Karpas-422 (cell line): ENCODE measurements at places on chromosomes 16 and 17.
A peak's percentile ranks its signal among the peaks of the same experiment; 100 is the strongest.

DNA sequence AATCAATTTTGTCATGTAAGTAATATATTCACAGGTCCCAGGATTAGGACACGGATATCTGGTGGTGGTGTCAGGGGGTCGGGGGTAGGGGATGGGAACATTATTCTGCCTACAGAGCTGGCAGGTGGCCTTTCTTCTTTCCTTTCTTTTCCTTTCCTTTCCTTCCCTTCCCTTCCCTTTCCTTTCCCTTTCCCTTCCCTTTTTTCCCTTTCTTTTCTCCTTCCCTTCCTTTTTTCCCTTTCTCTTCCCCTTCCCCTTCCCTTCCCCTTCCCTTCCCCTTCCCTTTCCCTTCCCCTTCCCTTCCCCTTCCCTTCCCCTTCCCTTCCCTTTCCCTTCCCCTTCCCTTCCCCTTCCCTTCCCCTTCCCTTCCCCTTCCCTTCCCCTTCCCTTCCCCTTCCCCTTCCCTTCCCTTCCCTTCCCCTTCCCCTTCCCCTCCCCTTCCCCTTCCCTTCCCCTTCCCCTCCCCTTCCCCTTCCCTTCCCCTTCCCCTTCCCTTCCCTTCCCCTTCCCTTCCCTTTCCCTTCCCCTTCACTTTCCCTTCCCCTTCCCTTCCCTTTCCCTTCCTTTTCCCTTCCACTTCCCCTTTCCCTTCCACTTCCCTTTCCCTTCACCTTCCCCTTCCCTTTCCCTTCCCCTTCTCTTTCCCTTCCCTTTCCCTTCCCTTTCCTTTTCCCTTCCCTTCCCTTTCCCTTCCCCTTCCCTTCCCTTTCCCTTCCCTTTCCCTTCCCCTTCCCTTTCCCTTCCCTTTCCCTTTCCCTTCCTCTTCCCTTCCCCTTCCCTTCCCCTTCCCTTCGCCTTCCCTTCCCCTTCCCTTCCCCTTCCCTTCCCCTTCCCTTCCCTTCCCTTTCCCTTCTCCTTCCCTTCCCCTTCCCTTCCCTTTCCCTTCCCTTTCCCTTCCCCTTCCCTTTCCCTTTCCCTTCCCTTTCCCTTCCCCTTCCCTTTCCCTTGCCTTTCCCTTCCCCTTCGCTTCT is 145.9 kb downstream of the PRKCB start:
- no peak for DNase-seq

GRCh38 chr17:58527306-58527705 is 12.9 kb upstream of the MTMR4 start:
- DNase-seq = peak; percentile 60

GRCh38 chr17:80591788-80592187 is 47.1 kb downstream of the RPTOR start:
- no peak for DNase-seq

- DNase-seq = no peak
These were observed 827 bp downstream of the MPO start for GRCh38 chr17:58279736-58280479.

- peak; percentile 37 for DNase-seq
These were observed 188.5 kb downstream of the MAP2K6 start for GRCh38 chr17:69602972-69603371.

- DNase-seq = peak; percentile 93
These were observed 37.3 kb upstream of the ABR start for GRCh38 chr17:1217089-1217385.

DNA sequence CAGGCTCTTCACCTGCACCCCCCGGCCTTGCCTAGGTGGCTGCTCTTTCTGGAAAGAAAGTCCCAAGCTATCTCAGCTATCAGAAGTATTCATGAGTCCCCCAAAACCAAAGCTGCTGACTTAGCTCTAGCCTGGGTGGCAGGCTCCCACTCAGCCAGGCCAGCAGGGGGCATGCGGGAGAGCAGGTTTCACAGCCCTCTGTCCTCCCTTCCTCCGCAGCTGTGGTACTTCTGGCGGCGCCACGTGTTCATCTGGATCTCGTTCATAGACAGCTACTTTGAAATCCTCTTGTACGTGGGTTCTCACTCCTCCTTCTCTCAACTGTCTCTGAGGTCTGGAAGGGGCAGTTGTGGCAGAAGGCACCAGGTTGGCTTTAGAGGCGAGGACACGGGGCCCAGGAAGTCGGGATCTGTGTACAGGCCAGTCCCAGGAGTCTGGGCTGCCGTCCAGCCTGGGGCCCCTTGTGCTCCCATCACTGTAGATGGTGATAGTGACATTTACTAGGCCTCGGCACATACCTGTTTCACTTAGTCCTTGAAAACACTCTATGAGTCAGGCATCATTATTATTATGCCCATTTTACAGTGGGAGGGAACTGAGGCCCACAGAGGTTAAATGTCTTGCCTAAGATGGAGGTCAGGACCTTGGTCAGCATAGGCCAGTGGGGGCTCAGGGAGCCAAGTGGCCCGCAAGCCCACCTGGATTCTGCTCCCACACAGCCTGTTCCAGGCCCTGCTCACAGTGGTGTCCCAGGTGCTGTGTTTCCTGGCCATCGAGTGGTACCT is 12.9 kb downstream of the TRPV2 start:
- DNase-seq = peak; percentile 94

GRCh38 chr17:72782985-72783701 is 309.3 kb downstream of the SLC39A11 start:
- no peak for DNase-seq

GRCh38 chr16:30401768-30402425 is 5.5 kb upstream of the ZNF771 start:
- DNase-seq = peak; percentile 31

DNA sequence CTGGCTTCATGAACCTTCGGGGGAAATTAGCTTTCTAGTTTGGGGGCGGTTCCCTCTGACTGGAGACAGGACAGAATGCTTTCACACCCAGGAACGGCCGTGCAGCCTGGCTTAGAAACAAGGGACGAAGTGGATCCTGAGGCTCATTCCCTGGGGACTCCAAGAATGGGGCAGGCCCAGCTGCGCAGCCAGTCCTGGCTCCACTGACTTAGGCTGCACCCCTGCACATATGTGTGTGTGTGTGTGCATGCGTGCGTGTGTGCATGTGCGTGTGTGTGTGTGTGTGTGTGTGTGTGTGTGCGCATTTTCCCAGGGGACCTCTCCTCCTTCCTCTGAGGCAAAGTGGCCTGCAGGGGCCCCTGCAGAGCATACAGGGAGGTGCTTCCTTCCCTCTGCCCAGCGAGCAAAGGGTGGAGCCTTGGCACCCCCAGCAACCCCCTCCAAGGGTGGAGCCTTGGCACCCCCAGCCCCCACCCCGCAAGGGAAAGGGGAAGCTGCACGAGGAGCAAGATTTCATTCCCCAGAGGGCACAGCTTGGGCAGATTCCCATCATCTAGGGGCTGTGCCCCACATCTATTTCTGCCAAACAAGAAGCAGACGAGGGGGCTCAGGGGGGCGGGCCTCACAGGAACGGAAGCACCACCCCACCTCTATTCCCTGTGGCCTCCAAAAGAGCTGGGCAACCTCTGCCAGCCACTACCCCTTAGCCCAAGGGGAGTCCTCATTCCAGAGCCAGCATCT is 97.6 kb upstream of the CBX4 start:
- DNase-seq = peak; percentile 77

- DNase-seq = no peak
These were observed 6.9 kb downstream of the SLC12A4 start for GRCh38 chr16:67961551-67961957.

GRCh38 chr16:88487920-88488851 is 35.1 kb downstream of the ZFPM1 start:
- no peak for DNase-seq

DNA sequence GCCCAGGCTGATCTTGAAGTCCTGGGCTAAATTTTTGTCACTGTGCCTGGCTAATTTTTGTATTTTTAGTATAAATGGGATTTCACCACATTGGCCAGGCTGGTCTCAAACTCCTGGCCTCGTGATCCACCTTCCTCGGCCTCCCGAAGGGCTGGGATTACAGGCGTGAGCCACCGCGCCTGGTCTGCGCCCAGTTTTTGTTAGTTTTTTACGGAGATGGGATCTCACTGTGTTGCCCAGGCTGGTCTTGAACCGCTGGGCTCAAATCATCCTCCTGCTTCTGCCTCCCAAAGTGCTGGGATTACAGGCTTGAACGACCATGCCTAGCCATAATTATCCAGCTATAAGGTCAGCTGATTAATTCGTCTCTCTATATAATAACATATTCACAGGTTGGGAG is 2.7 kb upstream of the CEMP1 start:
- no peak for DNase-seq

DNA sequence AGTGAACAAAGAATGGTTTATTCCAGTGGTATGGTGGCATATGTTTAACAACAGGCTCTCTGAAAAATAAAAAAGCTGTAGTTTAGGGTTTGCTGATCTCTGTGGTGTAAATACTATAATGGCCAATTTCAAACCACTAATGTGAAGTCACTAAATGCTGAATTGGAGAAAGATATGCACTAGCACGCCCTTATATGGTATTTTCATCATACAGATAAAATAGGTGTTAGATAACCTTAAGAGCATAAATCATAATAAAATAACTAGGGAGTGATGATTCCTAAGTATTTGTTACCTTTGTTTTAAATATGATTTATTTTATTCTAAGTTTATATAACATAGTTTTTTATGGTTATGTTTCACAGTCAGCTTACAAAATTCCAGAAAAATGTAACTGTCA is 17.2 kb downstream of the NLK start:
- DNase-seq = no peak

DNA sequence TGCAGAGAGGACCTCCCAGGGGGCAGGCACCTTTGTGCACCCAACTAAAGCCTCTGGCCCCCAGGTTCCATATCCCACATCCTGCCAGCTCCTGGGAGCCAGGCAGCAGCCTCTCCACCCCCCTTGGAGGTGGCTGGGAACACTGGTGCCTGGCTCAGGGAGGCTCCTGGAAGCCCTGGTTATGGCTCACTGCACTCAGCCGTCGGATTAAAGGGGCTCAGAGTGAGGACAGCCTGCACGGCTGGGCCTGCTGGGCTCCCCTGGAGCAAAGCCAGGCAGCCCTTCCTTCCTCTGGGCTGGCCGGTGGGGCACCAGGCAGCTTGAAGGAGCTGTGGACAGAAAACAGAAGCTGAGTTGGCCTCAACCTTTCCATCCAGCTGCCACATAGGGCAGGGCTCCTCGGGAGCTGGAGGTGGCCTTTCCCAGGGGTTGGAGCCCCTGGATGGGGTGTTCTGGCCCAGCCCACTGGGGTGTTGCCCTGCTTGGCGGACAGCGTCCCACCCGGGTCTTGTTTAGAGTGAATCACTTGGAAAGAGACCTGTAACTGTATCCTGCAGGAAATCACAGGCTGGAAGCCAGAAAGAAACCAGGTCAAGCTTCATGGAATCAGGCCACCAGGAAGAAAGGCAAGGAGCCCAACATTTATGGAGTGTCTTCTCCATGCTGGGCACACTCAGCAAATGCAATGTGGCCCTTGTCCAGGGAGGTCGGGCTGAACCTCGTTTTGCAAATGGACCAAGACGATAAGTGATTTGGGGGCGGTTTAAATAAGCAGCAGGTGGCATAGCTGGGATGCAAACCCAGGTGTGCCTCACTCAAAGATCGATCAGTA is 253.3 kb downstream of the SOX9 start:
- DNase-seq = no peak

DNA sequence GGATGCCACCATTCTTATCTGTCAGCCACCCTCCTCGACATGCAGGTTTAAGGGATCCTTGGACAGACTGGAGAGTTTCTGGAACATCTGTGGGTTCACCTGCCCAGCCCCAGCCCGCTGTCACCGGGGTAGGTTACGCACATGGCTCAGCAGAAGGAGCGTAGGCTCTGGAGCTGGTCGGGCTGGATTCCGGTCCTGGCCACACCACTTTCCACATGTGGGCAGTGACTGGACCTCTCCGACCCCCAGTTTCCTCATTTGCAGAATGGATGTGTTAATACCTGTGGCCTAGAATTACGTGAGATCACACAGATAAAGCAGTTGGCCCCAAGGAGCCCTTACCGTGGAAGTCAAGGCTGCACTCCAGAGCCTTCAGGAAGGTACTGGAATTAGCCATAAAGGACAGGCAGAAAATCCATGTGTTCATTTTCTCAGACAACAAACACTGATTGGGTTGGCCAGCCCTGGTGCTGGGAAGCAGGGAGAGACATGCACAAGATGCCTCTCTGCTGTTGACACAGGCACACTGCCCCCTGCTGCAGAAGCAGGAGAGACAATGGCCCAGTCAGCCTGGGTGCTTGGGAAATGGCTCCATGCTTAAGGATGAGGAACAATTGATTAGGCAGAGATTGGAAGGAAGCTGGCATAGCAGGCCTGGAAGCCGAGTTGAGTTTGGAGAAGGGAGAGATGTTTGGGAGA is 58.8 kb downstream of the SF3B3 start:
- DNase-seq = peak; percentile 58

DNA sequence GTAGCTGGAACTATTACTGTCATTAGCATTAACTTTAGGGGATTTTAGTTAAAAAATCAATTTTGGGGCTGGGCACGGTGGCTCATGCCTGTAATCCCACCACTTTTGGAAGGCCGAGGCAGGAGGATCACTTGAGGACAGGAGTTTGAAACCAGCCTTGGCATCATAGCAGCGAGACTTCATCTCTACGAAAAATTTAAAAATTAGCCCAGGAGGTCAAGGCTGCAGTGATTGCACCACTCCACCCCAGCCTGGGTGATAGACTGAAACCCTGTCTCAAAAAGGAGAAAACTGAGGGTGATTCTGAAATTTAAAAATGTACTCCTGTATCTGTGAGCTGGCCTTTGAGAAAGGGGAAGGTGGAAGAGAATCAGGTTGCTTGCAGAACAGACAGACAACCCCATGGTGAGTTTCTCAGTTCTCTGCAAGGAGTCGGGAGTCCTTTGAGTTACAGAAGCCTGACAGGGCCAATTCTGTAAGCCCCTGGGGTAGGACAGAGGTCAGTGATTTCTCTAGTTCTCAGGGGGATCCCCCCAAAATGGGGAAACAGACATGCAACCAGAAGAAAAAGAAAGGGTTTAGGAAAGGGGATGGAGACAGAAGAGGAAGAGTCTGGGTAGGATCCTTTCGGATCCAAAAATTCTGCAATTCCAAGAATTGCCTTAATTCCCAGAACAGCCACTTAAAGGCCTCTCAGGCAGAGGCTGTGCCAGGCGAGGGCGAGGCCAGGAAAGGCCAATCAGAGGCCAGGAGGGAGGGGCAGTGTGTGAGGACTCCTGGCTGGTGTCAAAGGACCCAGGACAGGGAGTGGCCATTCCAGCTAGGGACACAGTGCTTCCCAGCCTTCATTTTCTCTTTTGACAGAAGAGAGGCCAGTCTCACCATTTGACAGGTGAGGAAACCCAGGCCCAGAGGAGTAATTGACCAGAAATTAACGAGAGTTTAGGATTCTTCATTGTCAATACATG is 6.7 kb downstream of the NUPR1 start:
- peak; percentile 41 for DNase-seq

GRCh38 chr17:42806249-42806648 is 7.6 kb downstream of the CNTD1 start:
- DNase-seq = no peak

DNA sequence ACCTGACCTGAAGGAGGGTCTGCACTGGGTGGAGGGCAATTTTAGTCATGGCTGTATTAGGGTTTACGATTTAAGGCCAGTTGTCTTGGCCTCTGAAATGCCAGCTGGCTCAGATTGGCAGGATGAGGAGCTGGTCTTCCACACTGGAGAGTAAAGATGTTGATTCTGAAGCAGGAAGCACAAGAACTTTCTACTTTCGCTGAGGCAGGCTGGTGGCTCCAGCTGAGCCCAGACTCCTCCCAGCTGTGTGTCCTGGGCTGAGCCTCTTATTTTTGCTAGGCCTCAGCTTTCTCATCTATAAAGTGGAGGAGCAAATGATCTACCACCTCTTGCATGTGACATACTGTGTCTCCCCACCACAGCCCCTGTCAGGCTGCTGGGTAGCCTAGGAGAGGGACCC is 74.4 kb downstream of the MRM1 start:
- DNase-seq = no peak

GRCh38 chr16:85819771-85820170 is 20.3 kb downstream of the COX4I1 start:
- no peak for DNase-seq
